ENCODE measurements at places on chromosomes 5 and 9.

GRCh38 chr9:72384710-72385485 lies 19.9 kb upstream of the ZFAND5 start:
- no peak for DNase-seq

DNA sequence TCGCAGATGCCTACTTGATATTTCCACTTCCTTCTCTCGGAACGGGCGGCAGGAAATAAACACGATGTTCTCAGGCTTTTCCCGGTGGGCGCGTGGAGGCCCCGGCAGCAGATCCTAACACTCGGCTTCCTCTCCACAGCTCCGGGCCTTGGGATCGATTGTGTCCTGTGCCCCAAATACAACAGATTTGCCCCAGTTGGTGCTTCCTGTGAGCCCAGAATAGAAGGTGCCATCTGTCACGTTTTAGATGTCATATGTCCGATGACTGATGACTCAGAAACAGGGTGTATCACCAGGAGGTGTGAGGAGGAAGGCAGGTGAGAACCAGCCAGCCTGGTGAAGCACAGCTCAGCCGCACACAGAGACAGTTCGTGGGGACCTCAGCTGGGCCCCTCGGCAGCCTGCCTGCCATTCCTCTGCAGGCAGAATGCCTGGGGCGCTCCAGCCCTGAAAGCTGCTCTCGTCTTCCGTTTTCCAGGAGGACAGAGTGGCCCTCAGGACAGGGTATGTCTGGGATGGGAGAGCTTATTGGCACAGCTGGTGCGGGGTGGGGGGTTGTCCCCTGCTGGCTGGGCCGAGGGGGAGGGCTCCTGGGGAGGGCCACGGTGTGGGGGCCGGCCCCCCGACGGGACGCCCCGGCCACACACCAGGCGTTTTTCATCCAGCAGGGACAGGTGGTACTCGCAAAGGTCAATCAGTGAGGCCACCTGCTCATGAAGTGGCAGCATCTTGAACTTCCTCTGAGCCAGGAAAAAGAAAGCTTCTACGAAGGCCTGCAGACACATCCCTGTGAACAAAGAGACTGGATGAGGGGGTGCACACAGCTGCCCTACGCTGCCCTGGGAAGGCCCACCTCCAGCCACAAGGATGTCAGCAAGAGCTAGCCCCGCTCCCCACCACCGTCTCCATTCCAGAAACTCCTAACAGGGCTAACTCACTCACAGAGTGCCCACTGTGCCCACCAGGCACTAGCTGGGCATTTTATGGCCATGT lies 171.0 kb downstream of the DAB2IP start:
- no peak for DNase-seq

- peak; percentile 19 for DNase-seq
Observed at GRCh38 chr9:14347406-14348122, 33.6 kb upstream of the NFIB start.

- DNase-seq, result no peak
Observed at GRCh38 chr9:108612513-108612912, 243.3 kb downstream of the ACTL7B start.

GRCh38 chr9:113851873-113852272 lies 24.2 kb upstream of the ZNF618 start:
- no peak for DNase-seq

- DNase-seq, result no peak
Observed at GRCh38 chr9:126661521-126662251, 48.0 kb downstream of the LMX1B start.

DNA sequence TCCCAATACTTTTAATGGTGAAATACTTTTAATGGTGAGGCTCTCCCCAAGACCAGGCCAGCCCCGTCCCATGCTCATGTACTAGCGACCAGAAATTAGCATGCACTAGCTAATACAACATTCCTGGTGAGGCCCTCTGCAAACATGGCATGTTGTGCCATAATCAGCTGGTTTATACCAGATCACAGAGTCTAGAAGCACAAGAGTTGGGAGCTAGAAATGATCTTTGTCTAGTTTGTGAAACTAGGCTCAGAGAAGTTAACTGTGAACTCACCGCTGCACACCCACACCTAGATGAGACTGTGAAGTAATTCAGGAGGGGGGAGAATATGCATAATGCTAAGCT lies 37.4 kb downstream of the MTMR12 start:
- no peak for DNase-seq
